ENCODE measurements at places on chromosomes 3 and 15. TPM values are rescaled to one million over a fixed set of nuclear protein-coding genes. Genes with fewer than 3 reads are reported as not detected.

Gene NUSAP1
- total RNA-seq, result 3.6 TPM

Gene PYGO1
- 1.4 TPM for total RNA-seq

Gene SLC2A2
- under 0.01 TPM for total RNA-seq

Gene KBTBD13
- total RNA-seq, result under 0.01 TPM

Gene RBM15B
- total RNA-seq, result 35.4 TPM

Gene OSTN
- total RNA-seq, result not detected

Gene DBR1
- 13.0 TPM for total RNA-seq

Gene LRRN1
- total RNA-seq, result 0.72 TPM

Gene KY
- not detected for total RNA-seq

Gene AMOTL2
- 114 TPM for total RNA-seq

Gene HTR3E
- total RNA-seq, result not detected

Gene RTP3
- not detected for total RNA-seq

Gene RBP2
- total RNA-seq, result not detected

Gene PAQR9
- not detected for total RNA-seq

Gene GPR171
- total RNA-seq, result not detected

Gene HESX1
- total RNA-seq, result not detected

Gene ACKR2
- 1.7 TPM for total RNA-seq

All from tracheal epithelial cell (primary cell).